ENCODE measurements at places on chromosomes 6 and 20.

DNA sequence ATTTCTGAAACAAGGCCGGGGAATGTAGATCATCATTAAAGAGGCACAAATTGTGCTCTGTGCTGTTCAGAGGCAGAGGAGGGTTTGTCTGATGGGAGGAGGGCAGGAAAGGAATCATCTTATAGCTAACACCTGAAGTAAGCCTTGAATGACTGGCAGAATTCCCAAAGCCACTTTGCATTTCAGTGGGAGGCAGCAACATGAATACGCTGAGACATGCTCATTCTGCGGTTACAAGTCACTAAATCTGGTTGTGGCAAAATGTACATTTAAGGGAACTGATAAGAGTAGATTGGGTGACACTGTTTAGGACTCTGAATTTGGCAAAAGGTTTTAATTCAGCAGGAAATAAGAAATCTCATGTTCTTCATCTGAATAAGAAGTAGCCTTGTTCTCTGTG is 4.4 kb upstream of the COL19A1 start:
- no peak for DNase-seq

- no peak for DNase-seq
Measured at GRCh38 chr6:168372889-168373288, 53.3 kb upstream of the DACT2 start.

- DNase-seq: no peak
Measured at GRCh38 chr20:43388268-43389002, 69.3 kb upstream of the SRSF6 start.

- no peak for DNase-seq
Measured at GRCh38 chr6:25107218-25107617, 171.5 kb upstream of the RIPOR2 start.

GRCh38 chr20:39356908-39357307 is 394.8 kb downstream of the DHX35 start:
- DNase-seq: no peak

DNA sequence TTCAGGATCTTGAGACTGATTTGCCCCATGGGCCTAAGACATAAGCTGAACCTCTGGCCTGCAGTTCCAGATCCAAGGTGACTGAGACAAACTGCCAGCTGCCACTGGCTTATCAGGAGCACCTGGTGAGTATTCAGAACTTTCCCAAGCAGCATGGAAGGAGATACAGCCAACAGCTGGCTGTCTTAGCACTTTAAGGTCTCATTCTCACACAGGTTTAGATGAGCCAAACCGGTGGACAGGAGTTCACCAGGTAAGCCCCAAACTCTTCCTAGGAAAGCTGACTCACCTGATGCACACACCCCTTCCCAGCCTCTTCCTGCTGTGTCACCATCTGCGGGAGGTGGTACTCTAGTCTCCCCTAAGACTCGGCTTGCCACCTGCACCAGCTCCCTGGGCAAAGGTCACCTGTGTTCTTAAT is at the start of gene BANF2:
TSS of gene BANF2 (plus strand) at position 36 of the 421 bp plus-strand sequence. CDS start 25,060 bp downstream, outside the sequence.
- no peak for DNase-seq

DNA sequence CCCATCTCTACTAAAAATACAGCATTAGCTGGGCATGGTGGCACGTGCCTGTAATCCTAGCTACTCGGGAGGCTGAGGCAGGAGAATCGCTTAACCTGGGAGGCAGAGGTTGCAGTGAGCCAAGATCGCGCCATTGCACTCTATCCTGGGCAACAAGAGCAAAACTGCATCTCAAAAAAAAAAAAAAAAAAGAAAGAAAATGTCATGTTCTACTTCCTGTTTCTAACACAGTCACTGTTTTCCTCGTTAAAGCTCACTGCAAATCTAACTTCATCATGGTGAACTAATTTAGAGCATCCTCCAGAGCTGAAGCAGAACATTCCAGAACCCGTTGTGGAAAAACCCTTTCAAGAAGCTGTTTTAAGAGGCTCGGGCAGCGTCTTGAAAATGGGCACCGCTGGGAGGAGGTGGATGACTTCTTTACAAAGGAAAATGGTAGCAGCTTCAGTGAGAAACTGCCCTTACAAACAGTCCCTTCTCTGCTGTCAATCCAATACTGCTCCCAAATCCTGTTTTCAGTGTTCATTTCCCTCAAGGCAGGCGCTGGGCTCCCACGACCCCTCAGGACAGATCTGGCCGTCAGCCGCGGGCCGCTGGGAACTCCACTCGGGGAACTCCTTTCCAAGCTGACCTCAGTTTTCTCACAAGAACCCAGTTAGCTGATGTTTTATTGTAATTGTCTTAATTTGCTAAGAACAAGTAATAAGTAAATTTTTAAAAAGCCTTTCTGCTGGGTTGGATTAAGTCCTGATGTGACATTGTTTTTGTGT is 12.5 kb downstream of the CTSZ start:
- no peak for DNase-seq

DNA sequence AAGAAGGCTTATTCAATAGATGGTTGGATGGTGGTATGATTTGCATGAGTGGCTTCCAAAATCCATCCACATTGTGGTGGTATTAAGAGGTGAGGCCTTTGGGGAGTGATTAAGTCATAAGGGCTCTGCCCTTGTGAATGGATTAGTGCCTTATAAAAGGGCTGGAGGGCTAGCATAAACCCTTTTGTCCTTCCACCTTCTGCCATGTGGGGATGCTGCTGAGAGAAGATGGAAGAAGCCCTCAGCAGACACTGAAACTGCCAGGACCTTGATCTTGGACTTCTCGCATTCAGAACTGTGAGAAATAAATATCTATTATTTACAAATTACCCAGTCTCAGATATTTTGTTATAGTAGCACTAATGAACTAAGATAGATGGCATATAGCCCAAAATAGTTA is 27.8 kb upstream of the SRPK1 start:
- no peak for DNase-seq

GRCh38 chr6:139539852-139540251 is 165.4 kb upstream of the CITED2 start:
- no peak for DNase-seq

DNA sequence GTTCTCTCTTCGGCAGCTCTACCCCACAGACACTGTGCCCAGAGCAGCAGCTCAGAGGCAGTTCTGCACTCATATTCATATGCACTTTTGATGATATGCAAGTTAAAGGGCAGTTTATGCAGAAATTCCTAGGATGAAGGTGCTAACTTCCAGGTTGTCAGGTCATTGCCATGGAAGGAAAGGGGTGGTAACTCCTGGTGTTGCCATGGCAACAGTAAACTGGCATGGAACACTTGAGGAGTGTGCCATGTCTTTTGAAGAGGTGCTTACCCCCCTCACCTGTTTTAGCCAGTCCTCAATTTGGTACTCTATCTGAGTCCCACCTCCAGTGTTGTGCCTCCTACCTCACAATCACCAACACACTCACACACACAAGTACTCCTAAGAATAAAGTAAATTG is 539.4 kb upstream of the BTBD3 start:
- DNase-seq: no peak

- no peak for DNase-seq
Measured at GRCh38 chr6:109527989-109528388, 45.0 kb upstream of the ZBTB24 start.

- no peak for DNase-seq
Measured at GRCh38 chr6:90385759-90386313, 89.2 kb upstream of the BACH2 start.

GRCh38 chr6:85078058-85078457 is 313.7 kb upstream of the TBX18 start:
- no peak for DNase-seq

GRCh38 chr6:42026540-42026939 is 23.8 kb upstream of the TAF8 start:
- DNase-seq: no peak

GRCh38 chr6:112701201-112701600 is 354.1 kb downstream of the RFPL4B start:
- DNase-seq: no peak

DNA sequence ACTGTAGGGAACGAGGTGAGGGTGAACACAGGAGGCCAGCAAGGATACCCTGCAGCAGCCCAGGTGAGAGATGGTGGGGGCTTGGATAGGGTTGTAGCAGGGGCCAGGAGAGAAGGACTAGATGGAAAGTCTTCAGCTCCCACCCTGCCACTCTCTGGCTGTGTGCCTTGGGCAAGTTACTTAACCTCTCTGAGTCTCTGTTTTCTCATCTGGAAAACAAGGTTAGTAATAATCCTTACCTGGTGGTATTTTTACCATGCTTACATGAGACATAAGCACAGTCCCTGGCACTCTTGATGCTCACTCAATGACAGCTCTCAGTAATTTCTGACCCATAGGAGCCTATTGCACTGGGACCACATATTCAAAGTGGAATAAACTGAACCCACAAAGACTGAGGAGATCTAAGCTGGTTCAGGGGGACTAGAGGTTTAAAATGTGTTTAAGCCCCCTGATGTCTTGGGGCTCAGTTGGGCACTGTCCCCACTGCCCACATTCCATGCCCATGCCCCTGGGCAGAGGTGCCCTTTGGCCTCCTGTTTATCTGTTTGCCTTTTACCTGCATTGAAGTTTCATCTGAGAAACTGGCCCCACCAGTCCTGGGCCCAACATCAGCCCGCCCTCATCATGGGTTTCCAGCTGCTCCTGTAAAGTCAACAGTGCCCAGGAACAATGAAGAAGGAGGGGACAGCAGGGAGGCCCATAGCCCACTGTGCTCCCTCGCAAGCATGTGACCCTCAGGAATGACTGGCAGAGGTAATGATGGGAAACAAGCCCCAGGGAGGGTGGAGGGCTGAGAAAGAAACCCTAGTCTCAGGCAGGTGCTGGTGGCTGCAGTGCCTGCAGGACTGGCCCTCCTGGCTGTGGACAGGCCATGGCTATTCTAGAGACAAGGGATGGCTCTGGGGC is 104.0 kb downstream of the VEGFA start:
- DNase-seq: no peak

- no peak for DNase-seq
Measured at GRCh38 chr20:3093861-3094361, 9.4 kb upstream of the AVP start.

- DNase-seq: no peak
Measured at GRCh38 chr6:158565122-158565429, 5.2 kb downstream of the TMEM181 start.

DNA sequence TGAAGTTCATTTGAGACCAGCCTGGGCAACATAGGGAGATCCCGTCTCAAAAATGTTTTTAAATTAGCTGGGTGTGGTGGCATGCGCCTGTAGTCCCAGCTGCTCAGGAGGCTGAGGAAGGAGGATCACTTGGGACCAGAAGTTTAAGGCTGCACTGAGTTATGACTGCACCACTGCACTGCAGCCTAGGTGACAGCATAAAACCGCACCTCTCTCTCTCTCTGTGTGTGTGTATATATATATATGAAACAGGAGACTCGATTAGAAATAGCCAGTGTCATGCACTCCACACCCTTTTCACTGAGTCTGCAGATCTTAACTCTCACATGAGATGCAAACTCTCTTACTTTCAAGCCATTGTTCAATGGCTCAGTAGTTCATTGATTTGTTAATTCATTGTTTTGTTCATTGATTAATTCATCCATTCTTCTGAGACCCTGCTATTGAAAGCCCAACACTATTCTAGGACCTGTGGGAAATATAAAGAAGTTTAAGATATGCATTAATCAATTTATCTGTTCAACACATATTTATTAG is 52.4 kb upstream of the MRPS10 start:
- no peak for DNase-seq

DNA sequence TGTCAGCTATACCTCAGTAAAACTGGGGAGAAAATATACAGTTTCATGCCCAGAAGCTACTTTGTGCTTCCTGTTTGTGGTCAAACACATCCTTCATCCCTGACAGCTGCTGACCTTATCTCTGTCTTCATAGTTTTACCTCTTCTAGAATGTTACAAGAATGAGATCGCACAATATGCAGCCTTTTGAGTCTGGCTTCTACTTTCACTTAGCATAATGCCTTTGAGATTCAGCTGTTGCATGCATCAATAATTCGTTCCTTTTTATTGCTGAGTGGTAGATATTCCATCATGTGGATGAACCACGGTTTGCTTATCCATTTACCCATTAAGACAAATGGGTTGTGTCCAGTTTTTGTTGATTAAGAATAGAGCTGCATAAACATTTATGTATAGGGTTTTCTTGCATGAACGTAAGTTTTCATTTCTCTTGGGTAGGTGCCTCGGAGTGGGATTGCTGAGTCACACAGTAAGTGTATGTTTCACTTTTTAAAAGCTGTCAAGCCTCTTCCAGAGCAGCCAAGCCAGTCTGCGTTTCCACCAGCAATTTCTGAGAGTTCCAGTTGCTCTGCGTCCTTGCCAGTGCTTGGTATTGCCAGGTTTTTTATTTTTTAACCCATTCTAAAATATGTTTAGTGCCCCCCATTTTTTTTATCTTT is 86.6 kb upstream of the PAX1 start:
- DNase-seq: no peak

GRCh38 chr6:122714059-122714458 is 65.5 kb upstream of the FABP7 start:
- no peak for DNase-seq

DNA sequence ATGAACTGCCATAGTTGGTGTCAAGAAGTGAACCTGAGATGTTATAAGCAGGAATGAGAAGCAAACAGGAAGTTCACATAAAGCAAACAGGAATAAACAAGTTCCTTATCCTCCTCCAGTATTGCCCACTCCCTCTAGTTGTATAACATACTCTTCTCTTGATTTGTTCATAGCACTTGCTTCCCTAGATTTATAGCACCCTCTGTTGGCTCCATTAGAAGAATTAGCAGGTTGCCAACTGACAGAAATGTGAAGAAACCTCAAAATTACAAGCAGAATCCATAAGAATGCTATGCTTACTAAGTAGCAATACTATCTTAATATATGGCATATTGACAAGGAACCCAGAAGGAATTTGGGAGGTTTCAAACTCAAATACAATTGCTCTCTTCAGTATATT is 195.4 kb downstream of the TBX18 start:
- DNase-seq: no peak

GRCh38 chr6:158772172-158772571 is 47.0 kb downstream of the EZR start:
- DNase-seq: no peak

DNA sequence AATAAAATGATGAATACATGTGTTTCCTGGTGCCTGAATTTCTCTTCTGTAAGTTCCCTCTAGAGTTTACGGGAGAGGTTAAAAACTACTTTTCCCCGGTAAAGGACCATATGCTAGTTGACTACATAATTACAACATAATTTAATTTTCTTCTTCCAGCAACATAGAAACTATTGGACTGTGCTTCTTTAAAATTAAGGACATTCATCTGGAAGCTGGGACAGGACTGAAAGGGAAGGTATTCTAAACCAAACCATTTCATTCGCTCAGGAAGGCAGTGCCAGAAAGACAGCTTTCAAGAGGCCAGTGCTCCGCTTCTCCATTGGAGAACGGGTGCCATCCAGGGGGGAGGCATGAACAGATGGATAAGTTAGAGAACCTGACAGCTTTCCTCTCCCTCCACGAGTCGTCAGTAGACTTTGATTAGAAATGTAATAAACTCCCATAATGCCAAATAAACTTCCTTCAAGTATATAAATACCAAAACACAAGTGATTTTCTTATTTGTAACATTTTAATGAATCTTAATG is 458.0 kb upstream of the SOX4 start:
- no peak for DNase-seq

DNA sequence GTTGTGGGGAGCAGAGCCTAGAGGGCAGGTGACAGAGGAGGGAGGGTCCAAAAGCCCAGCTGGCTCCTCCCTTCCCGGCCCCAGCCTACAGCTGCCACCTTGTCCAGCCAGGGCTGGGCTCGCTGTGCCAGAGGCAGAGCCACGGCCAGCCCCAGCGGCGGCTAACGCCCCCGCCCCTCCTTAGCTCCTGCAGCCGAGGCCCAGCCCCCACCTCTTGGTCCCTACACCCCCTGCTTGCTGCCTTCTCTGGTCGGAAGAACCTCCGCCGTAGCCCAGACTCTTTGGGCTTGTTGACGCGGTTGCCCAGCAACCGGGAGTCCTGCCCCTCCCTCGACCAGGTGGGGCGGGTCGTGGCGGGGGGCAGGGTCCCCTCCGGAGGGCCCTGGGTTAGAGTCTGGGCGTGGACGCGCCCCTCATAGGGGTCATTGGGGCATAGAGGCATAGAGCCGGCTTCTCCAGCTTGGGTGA is 521 bp upstream of the LKAAEAR1 start:
- no peak for DNase-seq
